ENCODE measurements at places on chromosomes 1 and 21.

DNA sequence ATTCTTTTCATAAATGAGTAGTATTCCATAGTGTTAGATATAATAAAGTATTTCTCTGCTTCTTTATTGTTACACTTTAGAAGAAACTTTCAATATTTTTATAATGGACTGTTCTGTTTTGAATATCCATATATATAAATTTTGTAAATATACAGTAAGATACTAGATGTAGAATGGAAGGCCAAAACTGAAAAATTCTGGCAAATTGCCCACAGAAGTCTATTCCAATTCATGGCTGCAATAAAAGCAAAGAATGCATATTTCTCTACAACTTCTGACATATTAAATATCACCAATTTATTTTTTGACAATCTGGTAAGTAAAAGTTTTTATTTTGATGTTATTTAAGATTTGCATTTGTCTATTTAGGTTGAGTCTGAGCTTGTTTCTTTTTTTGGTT, 532.5 kb downstream of the NCAM2 start:
- no peak for DNase-seq

DNA sequence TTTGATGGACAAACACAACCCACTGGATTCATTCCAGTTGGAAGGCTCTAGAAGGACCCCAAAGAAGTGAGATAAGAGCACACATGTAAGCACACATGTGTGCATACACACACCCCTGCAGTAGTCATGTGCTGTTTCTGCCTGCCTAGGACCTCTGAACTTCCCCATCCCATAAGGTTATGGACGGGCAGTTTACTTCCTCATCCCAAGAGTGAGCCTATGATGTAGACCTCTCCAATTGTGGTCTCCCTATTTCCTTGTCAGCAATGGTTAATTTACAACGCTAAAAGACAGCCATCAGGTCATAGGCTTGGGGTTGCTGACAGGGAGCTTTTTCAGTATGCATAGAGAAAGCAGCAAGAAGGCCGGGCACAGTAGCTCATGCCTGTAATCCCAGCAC, 15.4 kb upstream of the ADAR start:
- peak; percentile 92 for DNase-seq

DNA sequence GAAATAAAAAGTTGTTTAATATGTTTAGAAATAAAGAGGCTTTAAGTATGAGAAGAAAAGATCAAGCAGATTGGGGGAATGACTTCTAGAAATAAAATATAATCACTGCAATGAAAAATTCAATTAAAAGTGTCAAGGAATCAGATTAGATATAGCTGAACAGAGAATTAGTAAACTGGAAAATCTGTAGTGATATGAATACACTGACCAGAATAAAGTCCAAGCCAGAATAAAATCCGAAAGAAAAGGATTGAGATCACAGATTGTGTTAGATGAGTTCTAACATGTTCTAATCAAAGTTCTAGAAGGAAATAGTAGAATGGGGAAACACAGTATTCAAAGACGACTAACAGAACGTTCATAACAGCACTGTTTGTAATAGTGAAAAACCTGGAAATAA, 73.1 kb upstream of the C1orf105 start:
- DNase-seq = no peak

DNA sequence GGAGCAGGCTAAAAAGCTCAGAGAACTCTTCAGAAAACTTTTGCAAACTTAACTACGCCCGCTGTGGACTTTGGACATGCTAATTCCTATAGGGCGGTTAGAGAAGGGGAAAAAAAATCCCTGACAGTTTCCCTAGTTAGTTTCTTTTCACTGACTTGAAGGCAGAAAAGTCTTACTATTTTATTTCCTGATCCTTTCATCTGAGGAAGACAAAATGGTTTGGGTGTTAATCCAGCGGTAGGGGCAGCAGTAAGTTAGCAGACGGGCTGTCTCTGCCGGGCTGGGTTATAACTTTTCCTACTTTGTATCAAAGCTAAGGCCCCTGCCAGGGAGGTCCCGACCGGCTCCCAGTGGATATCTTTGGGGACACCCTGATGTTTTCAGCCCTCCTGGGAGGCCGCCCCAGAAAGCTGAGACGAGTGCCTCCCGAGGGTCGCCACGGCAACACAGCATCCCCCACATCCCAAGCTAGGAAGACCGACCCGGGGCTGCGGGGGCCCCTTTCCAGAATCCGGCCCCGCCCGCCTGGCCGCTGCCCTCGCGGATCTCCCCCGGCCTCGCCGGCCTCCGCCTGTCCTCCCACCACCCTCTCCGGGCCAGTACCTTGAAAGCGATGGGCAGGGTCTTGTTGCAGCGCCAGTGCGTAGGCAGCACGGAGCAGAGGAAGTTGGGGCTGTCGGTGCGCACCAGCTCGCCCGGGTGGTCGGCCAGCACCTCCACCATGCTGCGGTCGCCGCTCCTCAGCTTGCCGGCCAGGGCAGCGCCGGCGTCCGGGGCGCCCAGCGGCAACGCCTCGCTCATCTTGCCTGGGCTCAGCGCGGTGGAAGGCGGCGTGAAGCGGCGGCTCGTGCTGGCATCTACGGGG, 162.6 kb downstream of the RUNX1 start:
- DNase-seq = no peak

DNA sequence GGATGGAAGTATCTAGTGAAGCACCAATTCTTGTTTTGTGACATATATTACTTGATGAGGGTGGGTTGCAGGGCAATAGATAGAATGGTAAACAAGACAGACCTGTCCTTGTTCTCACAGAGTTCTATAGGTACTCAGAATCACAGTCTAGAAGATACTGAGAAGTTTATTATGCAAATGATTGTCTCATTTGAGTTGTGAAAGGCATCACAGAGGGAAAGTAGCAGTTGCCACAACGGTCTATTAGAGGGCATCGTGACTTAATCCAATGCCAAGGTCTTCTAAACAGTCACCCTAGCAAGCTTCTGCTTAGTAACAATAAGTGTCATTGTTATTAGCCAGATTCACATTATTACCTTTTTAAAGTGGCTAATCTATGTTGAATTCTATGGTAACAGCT, 574.8 kb upstream of the ZRANB2 start:
- no peak for DNase-seq

GRCh38 chr1:51752073-51752948, 126.2 kb downstream of the NRDC start:
- no peak for DNase-seq

DNA sequence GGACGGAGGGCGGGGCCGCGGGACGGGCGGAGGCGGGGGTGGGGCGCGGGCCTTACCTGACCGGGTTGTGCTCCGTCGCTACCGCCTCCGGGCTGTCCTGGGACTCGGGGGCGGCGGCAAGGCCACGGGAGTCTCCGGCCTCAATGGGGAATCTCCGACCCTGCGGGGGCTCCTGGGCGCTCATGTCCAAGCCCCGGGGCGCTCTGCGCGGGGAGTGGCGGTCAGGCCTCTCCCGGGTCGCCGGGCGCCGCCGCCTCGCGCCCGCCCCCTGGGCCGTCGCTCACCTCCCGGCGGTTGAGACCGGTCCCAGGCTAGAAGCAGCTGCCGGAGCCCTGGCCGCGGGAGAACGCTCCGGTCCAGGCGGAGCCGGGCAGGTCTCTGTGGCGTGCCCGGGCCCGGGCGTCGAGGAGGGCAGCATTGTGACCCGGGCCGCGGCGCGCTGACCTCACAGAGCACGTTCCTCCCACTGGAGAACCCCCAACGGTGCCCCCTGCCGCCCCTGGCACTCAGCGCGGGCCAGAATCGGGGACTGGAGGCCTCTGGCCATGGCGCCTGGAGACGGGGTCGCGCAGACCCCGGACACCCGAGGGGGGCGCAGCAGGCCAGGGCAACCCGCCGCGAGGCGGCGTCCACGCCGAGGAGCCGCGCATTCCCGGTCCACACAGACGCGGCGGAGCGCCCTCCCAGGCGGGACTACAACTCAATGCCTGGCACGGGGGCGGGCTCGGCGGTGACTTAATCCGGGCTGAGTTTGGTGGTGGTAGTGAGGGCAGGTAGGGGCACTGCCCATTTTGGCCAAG, 411 bp downstream of the FAM229A start:
- DNase-seq = no peak

DNA sequence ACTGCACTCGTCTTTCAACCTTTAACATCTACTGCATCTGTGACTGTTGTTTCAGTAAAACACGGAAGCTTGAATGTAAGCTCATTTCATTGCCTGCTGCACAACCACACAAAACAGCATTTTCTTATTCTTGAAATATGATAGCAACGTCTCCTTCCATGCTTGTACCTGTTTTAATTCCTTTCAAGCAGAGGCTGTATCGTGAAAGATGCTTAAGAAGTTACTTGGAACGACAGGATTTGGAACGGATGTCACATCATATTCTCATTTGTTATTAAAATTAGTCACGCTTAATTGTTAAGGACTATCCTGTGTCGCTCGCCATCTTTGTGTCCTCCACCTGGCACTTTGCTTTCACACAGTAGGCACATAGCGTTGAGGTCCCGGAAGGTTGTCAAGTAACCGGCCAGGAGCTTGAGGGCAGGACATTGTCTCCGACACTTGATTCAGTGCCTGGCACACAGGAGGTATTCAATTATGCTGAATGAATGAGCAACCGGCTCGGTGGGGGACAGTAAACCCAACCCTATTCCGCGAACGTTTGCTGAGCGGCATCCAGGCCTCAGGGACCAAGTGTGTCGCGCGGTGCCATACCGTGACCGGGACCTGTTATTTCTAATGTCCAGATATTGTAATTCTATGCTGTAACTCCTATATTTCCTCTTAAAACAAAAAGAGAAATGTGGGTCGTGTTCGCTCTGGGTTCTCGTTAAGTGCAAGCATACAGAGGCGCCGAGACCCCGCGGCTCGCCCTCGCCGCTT, 499 bp upstream of the SH3GLB1 start:
- no peak for DNase-seq

GRCh38 chr1:10338047-10338446, 60.8 kb upstream of the PGD start:
- peak; percentile 28 for DNase-seq

GRCh38 chr1:30964706-30965105, 56.1 kb upstream of the SDC3 start:
- no peak for DNase-seq

- DNase-seq = no peak
Measured at GRCh38 chr1:231233735-231234417, 7.1 kb upstream of the GNPAT start.

GRCh38 chr1:182430263-182431068, 19.5 kb upstream of the RGSL1 start:
- DNase-seq = peak; percentile 80

DNA sequence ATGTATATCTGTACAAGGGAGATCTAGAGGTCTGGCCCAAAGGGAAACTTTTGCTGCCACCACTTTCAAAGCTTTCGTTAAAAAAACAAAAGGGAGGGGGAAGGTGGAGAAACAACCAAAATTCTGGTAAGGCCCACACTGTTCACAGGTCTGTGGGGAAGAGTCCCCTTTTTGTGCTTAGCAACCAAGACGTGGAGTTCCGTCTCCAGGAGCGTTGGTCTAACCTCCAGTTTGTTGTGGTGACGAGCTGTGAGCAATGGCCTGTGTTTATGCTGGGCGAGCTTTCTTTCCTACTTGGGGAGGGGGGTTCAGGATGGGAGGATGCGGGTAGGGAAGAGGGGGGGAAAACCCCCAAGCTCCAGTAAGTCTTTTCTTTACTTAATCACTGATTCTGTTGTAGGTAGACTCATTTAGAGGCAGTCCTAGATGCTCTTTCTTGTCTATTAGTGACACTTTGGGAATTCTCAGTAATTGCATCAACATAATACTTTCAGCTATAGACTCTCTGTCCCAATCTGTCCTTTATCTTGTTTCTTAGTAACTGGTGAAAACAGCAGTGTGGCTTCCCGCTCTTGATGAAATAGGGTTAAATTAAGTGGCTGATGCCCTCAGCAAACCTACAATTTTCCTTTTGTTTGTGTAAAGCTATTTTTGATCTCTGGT, 1.5 kb downstream of the HIPK1 start:
- DNase-seq = peak; percentile 62

DNA sequence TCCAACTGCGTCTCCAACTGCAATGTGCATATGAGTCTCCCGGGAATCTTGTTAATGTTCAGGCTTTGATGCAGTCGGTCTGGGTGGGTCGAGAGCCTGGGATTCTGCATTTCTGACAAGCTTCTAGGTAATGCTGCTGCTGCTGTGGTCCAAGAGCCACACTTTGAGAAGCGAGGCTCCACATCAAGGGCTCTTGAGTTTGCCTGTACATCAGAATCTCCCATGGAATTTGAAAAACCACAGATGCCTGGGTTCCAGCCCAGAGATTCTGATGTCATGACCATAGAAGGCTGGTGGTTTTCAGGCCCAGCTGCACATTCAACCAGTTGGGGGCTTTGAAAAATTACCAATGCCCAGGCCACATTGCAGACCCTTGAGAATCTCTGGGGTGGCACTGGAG, 93.9 kb upstream of the TARDBP start:
- DNase-seq = peak; percentile 27

GRCh38 chr1:58249737-58250586, 296.6 kb downstream of the OMA1 start:
- DNase-seq = no peak

- DNase-seq = no peak
Measured at GRCh38 chr1:31407029-31407626, 5.9 kb upstream of the SERINC2 start.

DNA sequence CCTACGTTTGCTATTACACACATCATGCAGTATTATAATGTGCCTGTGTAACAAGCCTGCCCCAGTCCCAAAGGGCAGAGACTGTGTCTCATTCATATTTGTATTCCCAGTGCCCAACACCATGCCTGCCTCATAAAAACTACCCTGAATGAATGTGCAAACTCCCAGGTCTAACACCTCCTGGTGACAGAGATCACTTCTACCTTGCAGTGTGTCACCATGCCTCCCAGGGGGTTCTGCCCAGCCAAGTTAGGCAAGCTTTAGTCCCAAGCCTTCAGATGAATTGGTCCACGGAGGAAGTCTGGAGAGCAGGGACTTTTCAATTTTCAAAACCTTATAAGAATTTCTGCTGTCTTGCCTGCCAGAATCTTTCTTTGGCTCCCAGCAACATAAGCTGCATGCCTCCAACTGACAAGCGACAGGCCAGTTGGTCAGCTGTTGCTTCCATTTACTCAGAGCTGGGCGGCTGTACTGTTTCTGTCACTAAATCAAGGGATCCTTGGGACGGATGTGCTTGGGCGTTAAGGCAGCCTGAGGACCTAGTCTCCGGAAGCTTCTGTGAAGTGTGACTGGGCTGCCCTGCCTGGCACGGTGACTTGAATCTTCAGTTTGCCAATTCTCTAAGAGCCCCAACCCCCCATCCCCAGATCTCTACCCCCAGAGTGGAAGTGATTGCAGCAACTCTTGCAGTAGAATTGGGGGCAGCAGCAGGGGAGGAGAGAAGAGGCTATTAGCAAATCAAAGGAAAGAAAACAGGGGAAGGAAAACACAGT, 1.2 kb downstream of the RXRG start:
- no peak for DNase-seq

DNA sequence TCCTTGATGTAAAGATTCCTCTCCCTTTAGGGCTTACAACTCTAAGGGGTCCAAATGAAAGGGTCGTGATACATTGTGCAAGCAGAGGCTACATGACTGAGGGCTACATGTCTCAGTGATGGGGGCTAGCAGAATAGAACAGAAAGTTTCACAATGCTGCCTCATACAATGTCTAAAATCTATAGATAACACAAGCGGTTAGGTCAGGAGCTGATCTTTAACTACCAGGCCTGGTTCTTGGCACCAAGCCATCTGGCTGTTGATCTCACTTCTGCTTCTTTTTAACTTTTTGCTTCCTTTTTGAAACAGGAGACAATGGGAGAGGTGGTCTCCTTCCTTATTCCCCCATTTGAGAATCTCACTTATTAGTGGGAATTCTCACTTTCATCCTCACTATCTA, 710.2 kb downstream of the AMY1C start:
- peak; percentile 83 for DNase-seq
